Kasumi-1 (cell line): ENCODE measurements at places on chromosomes 11 and 22.

DNA sequence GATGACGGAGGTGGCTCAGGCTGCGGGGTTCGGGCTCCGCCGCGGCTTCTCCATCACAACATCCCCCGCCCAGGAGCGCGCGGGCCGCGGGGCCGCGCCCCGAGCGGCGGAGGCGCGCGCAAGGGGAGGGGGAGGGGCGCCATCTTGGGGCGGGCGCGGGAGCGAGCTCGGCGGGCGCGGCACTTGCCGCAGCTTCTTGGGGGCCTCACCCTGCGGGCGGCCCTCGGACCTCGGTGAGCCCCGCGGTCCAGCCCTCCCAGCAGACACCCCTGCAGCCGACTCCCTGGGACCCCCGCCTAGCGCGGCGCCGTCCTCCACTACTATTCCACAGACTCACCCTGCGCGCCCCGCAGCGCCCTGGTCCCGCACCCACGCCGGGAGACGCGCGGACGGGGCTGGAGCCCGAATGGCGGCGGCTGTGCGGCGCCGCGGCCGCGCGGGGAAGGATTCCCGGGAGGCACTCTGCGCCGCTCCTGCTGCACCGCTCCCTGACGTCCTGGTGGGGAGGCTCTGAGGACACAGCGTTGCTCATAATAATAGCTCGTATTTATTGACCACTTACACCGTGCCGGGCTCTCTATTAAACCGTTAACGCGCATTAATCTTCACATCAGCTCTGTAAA is at the start of gene APBB1:
Gene APBB1, minus strand, starts transcription at position 86 of the 623 bp plus-strand sequence. CDS start 7,747 bp downstream, outside the sequence.
- DNase-seq: no peak

GRCh38 chr11:32487270-32487669 is 51.9 kb upstream of the WT1 start:
- DNase-seq: peak; percentile 22

- no peak for DNase-seq
Observed at GRCh38 chr22:42342426-42343120, 72.1 kb upstream of the TCF20 start.

DNA sequence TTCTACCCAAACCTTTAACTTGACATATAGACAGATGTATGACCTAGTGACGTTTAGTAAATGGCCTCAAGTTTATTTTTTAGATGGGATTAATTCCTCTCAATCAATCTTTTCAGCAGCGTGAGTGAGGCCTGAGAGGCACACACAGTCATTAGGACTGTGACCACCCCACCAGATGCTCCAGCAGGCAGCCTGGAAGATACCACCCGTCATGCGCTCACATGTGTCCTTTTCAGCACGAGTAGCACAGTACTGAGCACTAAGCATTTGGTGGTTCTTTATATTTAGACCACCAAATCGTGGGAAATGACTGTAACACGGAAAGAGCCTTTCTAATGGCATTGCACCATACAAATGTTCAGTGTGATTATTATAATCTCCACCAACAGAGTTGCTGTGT is 354.6 kb upstream of the DDI1 start:
- no peak for DNase-seq

- no peak for DNase-seq
Observed at GRCh38 chr11:79546351-79546750, 105.5 kb upstream of the TENM4 start.

- no peak for DNase-seq
Observed at GRCh38 chr11:13760115-13760514, 91.6 kb downstream of the FAR1 start.

DNA sequence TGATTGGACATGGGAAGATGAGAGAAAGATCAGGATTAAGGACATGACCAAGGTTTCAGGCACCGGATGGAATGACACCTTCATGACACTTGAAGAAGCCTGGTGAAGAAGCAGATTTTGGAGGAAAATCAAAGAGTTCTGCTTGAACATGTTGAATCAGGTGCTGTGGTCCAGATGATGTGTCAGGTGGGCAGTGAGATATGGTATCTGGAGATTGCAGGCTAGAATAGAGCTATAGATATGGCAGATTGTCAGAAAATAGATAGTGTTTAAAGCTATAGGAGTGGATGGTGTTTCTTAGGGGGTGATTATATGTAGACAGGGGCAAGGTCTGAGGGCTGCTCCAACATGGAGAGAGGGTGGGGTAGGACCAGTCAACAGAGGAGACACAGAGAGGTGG is 40.2 kb downstream of the PANX1 start:
- DNase-seq: no peak

GRCh38 chr22:46965555-46966494 is 203.4 kb downstream of the TBC1D22A start:
- no peak for DNase-seq
